ENCODE measurements at places on chromosomes 7 and 10.

DNA sequence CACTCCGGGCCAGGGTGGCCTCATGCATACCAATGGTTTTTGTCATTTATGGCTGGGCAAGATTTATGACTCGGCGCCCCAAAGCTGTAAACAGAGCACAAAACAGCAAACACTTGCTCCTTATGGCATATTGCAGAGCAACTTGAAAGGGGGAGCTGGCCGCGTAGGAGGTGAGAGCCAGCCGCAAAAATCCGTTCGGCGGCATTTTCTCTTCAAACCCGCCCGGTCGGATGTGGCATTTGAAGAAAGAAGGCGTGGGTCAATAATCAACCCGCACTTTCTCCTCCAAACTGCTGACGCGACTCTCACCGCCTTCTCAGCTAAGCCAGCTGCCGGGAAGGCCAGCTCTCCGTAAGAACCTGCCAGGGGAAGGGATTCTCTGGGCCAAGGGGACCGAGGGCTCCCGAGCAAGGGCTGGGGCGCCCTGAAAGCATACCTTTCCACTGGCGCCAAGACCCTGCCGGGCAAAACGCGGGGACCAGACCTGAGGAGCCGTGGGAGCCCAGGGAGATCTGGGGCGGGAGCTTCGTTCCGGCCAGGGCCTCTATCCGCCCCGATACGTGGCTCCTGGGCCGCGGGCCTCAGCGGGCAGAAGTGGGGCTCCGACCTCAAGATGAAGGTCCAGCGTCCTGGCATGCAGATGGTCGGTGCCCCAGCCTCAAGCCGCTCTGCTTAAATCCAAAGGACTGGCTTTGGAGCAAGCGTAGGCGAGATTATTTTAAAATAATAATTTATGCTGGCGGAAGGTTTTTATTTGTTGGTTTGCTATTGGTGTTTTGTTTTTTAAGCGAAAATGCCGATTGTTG, 12.9 kb upstream of the HOXA2 start:
- no peak for DNase-seq

- peak; percentile 69 for DNase-seq
Observed at GRCh38 chr10:123911866-123912265, 20.3 kb upstream of the CPXM2 start.

DNA sequence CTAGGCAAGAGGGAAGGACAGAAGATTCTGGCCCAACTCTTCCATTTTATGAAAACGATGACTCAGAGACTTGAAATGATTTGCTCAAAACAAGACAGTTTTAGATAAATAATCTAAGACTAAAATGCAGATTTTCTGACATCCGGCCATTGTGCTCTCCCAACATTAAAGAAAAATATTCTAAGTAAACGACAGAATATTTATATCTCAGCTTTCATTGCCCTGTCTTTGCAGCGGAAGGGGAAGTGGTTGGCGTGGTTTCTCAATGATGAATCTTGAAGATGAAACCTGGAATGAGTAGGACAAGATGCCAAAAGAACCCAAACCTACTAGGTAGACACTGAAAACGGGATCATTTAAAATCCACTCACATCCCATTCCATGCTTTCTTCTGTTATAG, 28.9 kb upstream of the NPY start:
- DNase-seq = no peak

GRCh38 chr10:660970-661596, 28.4 kb downstream of the DIP2C start:
- no peak for DNase-seq

- no peak for DNase-seq
Observed at GRCh38 chr10:131975003-131975402, 6.7 kb downstream of the BNIP3 start.

DNA sequence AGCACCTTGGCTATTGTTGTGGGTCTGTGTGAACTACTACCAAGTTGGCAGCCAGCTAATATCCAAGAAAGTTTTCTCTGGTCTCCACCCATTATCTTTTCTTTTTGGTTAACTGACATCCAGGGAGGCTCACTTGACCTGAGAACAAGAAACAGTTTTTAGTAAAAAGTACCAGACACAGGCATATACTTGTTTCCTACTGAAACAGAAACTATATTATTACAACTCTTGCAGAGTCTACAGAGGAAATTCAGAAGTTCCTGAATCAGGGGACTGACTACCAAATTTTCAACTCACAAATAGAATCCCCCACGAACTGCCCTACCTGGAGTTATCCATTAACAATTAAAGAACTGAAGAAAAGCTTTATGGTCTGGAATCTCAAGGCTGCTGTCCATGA, 168.9 kb downstream of the KCND2 start:
- DNase-seq = no peak

- DNase-seq = no peak
Observed at GRCh38 chr10:71300555-71301370, 18.3 kb upstream of the SLC29A3 start.

DNA sequence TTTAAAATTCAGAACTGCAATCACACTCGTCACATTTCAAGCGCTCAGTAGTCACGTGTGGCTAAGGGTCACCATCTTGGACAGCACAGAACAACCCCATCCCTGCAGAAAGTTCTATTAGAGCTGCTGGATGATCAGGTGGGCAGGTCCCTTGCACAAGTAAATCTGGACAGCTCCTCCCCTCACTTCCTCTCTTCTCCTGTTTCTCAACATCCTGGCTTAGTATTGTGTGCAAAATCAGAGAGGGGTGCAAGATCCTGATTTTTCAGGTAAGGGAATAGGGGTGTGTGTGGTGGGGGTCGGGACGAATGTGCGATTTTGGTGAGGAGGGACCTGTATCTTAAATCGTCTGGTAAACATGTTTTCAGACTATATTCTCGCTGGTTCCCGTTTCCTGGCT, at the start of gene GIMAP4:
GIMAP4 (plus strand) TSS at position 222 of the 400 bp plus-strand sequence. CDS start 2,512 bp downstream, outside the sequence.
- no peak for DNase-seq

- peak; percentile 4 for DNase-seq
Observed at GRCh38 chr10:74921744-74922143, 95.3 kb downstream of the KAT6B start.

- no peak for DNase-seq
Observed at GRCh38 chr10:83667594-83667993, 471.7 kb upstream of the GHITM start.

DNA sequence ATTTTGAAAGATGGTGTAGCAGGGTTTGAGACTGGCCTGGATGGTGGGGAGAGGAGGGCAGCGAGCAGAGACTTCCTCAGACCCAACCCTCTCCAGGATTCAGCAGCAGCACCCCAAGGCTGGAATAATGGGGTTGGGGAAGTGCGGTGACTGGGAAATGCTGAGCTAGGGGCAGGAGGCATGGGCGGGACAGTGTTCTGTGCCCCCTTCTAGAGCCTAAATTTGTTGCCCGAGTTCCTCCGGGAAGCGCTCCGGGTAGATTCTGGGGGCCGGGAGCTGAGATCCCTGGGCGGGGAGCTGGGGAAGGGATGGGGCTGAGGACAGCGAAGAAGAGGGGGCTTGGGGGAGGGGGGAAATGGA, at the start of gene CHAT:
CHAT (plus strand) TSS at position 156 of the 360 bp plus-strand sequence; CDS start at position 309, 153 bp downstream.
- no peak for DNase-seq

DNA sequence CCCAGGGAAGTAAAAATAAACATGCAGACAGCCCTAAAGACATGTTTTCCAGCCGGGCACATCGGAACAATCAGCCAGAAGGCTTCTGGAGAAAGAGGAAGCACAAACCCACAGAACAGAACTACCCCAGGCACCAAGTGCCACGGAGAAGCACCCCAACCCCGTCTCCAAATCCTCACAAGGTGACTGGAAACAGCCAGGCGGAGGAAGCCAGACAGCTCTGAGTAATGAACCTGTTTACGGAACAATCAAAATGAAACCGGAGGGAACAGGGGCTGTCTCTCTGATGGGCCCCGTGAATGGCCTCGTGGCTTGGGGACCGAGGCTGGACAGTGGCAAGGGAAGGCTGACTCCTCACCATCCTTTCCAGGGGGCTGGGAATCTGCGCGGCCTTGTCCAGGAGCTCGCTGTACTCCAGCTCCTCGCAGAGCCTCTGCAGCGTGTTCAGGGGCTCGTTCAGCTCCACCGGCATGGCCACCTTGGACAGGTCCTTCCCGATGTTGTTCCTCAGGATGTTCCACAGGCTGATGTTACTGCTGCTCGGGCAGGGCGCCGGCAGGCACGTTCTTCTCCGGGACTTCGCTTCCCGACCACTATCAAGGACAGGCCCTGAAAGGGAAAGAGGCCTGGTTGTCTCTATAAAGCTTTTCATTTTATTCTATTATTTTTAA, 77.0 kb upstream of the GSDME start:
- DNase-seq = no peak
